HS-5 (cell line): ENCODE measurements at places on chromosomes 7 and 10.

GRCh38 chr10:100894589-100895294 lies 18.0 kb upstream of the SLF2 start:
- no peak for DNase-seq

- DNase-seq = no peak
Measured at GRCh38 chr10:102152545-102152890, 329 bp downstream of the NOLC1 start.

DNA sequence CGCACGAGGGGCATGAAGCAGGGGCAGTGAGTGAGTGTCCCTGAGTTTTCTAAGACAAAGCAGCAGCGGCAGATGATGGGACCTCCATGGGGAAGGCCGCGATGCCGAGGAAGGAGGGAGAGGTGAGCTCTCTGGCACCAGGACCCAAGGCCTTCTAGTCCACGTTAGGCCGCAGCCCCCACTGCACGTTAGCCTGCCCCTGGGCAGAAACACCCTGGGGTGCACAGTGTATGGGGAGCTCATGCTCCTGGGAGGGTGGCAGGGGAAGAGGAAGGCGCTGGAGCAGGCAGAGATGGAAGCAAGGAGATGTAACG lies 97.3 kb upstream of the IKZF1 start:
- no peak for DNase-seq

GRCh38 chr7:85748861-85749260 lies 562.0 kb upstream of the SEMA3D start:
- DNase-seq = no peak

DNA sequence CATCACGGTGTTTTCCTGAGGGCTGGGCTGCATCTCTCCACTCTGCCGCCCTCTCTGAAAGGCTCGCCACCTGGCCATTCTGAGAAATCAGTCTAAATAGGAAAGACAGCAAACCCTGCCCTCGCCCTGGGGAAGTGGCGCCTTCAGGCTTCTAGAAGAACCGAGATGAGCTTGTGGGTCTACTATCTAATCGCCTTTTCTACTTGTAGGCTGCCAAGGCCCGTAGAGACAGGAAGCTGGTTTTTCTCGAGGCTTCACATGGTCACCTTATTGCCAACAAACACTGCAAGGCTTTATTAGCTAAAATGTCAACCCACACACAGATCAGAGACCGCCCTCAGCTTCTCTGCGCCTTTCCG lies 21.4 kb downstream of the LAT2 start:
- no peak for DNase-seq

DNA sequence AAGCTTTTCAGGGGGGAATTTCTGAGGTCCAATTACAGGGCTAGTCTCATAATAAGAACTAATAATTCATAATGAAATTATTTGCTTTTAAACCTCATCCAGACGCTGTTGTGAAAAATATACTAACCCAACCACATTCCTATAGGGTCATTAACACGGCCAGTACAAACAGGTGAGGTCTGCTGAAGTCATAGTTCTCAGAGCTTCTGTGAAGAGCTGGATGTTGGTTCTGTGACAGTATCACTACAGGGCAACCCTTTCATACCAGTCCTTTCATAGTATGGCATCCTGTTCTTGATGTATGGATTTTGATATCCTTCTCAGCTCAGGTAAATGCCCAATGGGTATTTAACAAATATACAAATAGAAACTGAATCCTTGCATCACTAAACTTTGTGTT lies 62.3 kb upstream of the FAM133B start:
- no peak for DNase-seq

DNA sequence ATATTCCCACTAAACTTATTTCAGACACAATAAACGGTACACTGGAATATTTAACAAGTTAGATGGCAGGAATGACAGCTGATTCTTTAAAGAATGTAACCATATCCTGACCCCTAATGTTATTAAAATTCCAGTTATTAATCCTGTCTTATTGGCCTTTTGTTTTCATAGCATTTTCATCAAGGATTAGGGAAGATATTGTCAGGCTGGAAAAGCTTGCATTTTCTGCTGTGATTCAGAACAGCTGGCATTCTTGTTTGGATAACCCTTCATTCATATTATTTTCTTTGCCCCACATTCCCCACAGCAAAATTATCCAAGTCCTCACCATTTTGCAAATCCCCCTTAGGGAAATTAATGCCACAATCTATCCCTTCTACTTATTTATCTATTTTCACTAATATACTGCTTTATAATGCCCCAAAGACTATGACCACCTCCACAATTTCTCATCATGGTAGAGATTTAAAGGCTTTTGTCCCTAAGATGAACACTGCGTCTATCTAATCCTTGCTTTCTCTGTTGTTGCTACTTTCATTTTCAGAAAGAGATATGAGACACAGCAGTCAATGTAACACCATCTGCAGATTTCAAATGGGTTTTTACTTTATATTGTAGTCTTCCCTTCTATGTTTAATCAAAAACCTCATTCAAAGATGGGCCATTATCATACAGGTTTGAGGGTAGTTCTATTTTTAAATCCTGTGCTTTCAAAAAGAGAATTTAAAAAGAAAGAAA lies 475.1 kb downstream of the PARD3 start:
- no peak for DNase-seq
